ENCODE measurements at places on chromosomes 3 and 15.

- no peak for DNase-seq
Measured at GRCh38 chr3:36843065-36844051, 79.0 kb upstream of the DCLK3 start.

DNA sequence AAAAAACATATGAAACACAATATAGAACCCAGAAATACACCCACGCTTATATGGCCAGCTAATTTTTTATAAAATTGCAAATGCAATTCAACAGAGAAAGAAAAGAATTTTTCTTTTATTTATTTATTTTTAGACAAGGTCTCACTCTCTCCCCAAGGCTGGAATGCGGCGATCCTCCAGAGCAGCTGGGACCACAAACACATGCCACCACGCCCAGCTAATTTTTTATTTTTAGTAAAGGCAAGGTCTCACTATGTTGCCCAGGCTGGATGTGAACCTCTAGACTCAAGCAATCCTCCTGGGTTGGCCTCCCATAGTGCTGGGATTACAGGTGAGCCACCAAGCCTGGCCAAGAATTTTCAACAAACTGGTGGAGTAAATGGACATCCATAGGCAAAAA lies 117.9 kb downstream of the SCAPER start:
- DNase-seq = no peak

GRCh38 chr15:49848807-49849206 lies 228.0 kb downstream of the DTWD1 start:
- DNase-seq = no peak

GRCh38 chr3:32897001-32897601 lies 54.3 kb upstream of the CCR4 start:
- DNase-seq = no peak

DNA sequence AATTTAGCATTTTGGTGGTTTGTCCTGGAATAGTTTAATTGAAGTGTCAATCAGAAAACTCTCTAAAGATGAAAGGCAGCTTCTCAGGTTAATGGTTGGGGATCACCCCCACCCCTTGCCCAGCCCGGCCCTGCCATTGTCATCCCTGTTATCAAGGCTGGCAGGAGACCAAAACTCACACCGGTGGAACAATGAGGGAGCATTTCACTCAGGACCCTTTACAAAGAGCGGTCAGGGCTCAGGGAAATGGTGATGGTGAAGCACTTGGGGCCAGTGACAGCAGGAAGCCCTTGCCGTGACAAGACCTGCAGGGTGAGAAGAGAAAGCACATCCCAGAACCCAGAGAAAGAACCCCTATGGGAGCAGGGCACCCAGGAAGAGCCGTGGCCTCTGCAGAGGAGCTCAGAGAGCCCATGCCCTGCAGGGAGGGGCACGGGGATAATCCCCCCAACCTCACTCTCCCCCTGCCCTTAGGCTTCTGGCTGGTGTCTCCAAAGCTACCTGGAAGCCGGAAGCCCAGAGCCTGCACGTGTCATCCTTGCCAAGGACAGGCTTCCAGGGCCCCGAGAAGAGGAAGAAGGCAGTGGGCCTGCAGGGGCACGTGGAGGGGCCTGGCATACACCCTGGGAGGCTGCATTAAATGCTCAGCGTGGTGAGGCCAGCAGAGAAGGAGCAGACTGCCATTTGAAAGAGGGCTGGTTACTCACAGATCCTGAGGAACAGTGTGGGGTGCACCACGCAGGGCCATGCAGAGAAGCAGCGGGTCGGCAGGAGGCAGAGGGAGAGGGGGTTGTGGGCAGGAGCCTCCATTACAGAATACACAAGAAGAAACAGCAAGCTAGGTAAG lies 80.6 kb upstream of the PRR20G start:
- no peak for DNase-seq

DNA sequence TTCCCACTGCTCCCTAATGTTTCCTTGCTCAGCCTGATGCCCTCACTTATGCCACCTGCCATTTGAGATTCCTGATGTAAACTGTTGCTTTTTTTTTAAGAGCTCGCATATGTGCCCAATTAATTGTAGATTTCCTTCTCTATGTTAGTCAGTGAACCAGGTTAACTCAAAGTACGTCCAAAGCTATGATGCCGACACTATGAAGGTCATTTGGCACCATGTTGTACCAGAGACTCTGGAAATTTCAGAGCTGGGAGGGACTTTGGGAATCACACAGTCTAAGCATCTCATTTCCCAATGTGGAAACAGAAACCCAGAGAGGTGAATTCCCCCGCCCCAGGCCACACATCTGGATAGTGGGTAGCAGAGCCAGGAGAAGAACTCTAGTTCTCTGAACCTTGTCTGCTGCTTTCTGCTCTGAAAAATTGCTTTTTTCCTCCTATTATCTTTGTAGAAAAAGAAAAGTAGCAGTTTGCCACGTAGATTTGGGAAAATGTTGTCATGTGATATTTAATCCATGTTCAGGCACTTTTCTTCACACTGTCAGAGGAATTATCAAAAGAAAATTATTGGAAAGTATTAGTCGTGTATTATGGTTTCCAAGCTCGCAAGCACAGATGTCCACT lies 38.5 kb upstream of the TNFAIP8L3 start:
- no peak for DNase-seq
